Stimulated activated memory B cell treated with anti-CD40 and anti-IgM and Interleukin-4, amounts not matched to agents 10 μg/mL and 1 μg/mL and 100 μg/mL, for 72 hours (primary cell): ENCODE measurements at places on chromosomes 3 and 15.

DNA sequence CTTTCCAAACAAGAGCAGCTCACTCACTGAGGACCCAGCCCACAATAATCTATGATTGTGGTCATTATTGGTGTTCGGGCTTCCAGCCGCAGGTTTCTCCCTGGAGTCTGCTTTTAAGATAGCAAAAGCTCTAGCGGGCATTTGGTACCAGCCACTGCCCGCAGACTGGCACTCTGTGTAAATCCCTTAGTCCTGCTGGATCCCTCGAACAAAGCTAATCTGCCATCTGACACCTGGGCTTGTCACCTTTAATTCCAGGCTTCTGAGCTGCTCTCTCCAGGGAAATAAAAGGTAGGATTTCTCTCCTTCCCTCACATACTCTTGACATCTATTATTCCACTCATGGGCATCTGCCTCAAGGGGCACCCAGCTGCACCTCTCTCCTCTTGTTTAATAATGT is 158.7 kb downstream of the PDCD6IP start:
- no peaks in the 10 kb centered on the region for H3K36me3 ChIP-seq
- ATAC-seq, result no peak
- H3K27ac ChIP-seq, result no peak overlapping the region
- H3K4me1 ChIP-seq, result no peaks in the 10 kb centered on the region
- H3K27me3 ChIP-seq, result peaks cover 10% of the 10 kb centered on the region

GRCh38 chr3:112640930-112641801 is at the start of gene CCDC80:
CCDC80 (minus strand) TSS chr3:112641143; CDS start chr3:112639905, 1,238 bp downstream.
- H3K27me3 ChIP-seq, result peaks cover under 1% of the 10 kb centered on the region
- H3K4me1 ChIP-seq, result peaks cover 13% of the 10 kb centered on the region
- no peak for ATAC-seq
- H3K4me3 ChIP-seq, result no peak within 1 kb of the TSS
- H3K27ac ChIP-seq, result no peak within 1 kb of the TSS

DNA sequence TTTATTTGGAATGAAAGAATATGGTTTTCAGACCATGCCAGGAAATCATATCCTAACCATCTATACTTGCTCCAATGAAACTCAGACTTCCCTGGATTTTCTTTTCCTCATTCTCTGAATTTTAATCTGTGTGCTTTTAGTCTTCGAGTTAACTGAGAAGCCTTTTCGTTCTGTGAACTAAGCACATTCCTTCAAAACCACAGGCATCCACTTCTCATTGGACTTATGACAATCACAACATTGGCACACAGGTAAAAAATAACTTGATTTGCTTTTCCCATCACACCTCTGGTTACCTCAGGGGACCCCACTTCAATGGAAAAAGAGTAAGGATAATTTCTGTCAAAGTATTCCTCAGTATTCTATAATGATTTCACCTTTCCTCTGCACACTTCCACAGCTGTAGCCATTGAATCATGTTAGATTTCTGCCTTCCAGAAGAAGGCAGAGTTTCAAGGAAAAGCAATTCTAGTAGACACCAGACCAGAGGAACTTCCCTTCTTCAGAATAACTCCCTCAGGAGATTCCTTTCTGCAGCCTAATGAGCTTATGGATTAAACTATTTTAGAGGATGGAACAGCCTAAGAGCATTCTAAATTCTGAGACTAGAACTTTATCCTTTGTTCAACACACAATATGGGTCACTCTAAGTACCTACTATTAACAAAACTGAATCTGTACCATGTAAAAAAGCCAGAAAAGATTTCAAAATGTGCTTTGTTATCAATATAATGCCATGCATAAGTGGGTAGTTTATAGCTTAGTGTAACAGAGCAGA is 15.9 kb downstream of the COMMD2 start:
- peaks cover 13% of the 10 kb centered on the region for H3K36me3 ChIP-seq
- H3K4me1 ChIP-seq, result no peaks in the 10 kb centered on the region
- H3K4me3 ChIP-seq, result no peak overlapping the region
- H3K27ac ChIP-seq, result no peak overlapping the region
- H3K27me3 ChIP-seq, result no peaks in the 10 kb centered on the region
- no peak for ATAC-seq

GRCh38 chr3:155658671-155659261 is 86.1 kb downstream of the PLCH1 start:
- H3K27me3 ChIP-seq, result no peaks in the 10 kb centered on the region
- H3K4me3 ChIP-seq, result no peak overlapping the region
- H3K27ac ChIP-seq, result no peak overlapping the region
- H3K36me3 ChIP-seq, result no peaks in the 10 kb centered on the region
- H3K4me1 ChIP-seq, result no peaks in the 10 kb centered on the region

DNA sequence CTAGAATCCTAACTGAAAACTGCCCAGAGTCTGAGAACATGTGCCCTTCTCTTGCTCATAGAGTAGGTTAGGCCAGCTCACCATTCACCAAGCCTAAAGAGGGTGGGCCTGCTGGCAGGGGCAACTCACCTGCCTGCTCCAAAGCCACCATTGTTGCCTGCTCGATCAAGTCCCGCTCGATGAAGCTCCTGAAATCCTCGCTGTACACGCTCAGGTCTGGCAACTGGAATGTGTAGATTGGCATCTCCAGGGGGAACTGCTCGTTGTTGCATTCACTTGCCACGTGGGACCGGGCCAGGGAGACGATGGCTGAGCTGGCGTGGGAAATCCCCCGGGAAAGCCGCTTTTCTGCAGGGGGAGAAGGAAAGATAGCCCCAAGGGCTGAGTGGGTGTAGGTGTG is 232.2 kb downstream of the KLF13 start:
- no peaks in the 10 kb centered on the region for H3K4me1 ChIP-seq
- ATAC-seq, result no peak
- H3K4me3 ChIP-seq, result no peak overlapping the region
- H3K36me3 ChIP-seq, result no peaks in the 10 kb centered on the region
- H3K27me3 ChIP-seq, result peaks cover 36% of the 10 kb centered on the region

GRCh38 chr3:111156517-111156916 is 84.9 kb downstream of the NECTIN3 start:
- no peaks in the 10 kb centered on the region for H3K27me3 ChIP-seq
- H3K36me3 ChIP-seq, result no peaks in the 10 kb centered on the region
- no peaks in the 10 kb centered on the region for H3K4me1 ChIP-seq

DNA sequence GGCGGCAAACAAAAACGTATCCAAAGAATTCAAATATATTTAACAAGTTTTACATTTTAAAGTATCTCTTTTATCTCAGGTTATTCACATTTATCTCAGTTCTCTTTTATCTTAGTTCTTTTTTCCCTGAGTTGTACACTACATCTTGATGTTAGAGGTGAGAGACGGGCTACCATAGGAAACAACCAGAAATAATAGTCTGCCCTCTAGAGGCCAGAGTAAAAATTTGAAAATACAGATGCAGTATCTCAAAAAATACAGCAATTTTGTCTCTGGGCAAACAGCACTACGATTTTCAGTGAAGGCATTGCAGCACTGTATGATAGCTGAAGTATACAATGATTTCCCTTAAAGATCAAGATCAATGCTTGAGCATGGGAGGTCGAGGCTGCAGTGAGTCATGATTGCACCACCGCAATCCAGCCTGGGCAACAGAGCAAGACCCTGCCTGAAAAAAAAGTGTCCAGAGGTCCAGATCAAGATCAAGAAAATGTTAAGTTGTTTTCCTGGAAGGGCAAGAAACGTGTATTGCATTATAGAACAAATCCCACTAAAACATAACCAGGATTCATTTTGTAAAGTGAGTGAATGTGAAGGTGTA is 82.6 kb upstream of the ATP11B start:
- no peak overlapping the region for H3K27ac ChIP-seq
- no peak overlapping the region for H3K4me3 ChIP-seq
- H3K27me3 ChIP-seq, result peaks cover 20% of the 10 kb centered on the region
- H3K4me1 ChIP-seq, result no peaks in the 10 kb centered on the region

GRCh38 chr3:151196434-151196833 is 6.6 kb downstream of the GPR171 start:
- H3K27ac ChIP-seq, result no peak overlapping the region
- no peak for ATAC-seq
- no peak overlapping the region for H3K4me3 ChIP-seq
- no peaks in the 10 kb centered on the region for H3K36me3 ChIP-seq

- peaks cover 50% of the 10 kb centered on the region for H3K27me3 ChIP-seq
- H3K4me1 ChIP-seq, result no peaks in the 10 kb centered on the region
- H3K36me3 ChIP-seq, result no peaks in the 10 kb centered on the region
- H3K4me3 ChIP-seq, result no peak overlapping the region
- no peak for ATAC-seq
- H3K27ac ChIP-seq, result no peak overlapping the region
Observed at GRCh38 chr3:127405010-127405598, 117.3 kb upstream of the PRR20G start.

GRCh38 chr15:82571722-82572222 is 31.5 kb upstream of the RPS17 start:
- no peak overlapping the region for H3K27ac ChIP-seq
- H3K27me3 ChIP-seq, result peaks cover 48% of the 10 kb centered on the region
- H3K4me1 ChIP-seq, result no peaks in the 10 kb centered on the region
- no peaks in the 10 kb centered on the region for H3K36me3 ChIP-seq

DNA sequence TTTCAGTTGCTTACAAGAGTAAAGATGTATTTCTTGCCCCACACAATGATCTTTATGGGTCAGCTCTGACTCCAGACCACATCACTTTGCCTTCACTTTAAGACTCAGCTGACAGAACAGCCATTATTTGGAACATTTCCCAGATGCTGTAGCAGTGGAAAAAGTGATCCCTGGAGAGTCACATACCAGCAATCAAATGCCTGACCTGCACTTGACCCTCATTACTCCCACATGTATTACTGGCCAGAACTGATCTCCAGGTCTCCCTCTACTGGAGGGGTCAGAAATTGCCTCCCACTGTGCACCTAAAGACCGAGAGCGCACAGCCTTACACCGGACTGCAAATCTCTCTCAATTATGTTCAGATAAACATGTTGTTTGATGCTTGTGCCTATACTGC is 88.6 kb upstream of the ZNF385D start:
- H3K36me3 ChIP-seq, result no peaks in the 10 kb centered on the region
- no peak overlapping the region for H3K27ac ChIP-seq
- no peaks in the 10 kb centered on the region for H3K27me3 ChIP-seq
- H3K4me1 ChIP-seq, result no peaks in the 10 kb centered on the region

GRCh38 chr3:104629038-104629437 is 737.7 kb upstream of the ALCAM start:
- ATAC-seq, result no peak
- H3K27ac ChIP-seq, result no peak overlapping the region
- H3K27me3 ChIP-seq, result no peaks in the 10 kb centered on the region
- no peak overlapping the region for H3K4me3 ChIP-seq
- H3K4me1 ChIP-seq, result no peaks in the 10 kb centered on the region
- peaks cover 5% of the 10 kb centered on the region for H3K36me3 ChIP-seq

DNA sequence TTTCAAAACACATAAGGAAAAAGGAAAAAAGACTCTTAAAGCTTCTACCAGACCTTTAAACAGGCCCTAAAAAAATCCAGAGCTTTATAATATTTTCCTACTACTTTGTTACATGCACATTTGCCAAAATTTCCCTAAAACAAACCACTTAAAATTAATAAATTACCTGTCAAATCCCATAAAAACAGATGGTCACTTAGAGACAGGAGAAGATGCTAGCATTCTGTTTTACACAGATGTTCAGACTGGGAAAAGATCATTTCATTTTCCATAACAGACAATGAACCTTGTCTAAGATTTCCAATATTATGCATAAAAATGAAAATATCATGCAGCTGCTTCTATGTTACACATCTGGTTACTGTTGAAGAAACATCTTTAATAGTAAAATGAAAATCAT is 66.6 kb downstream of the SUCLG2 start:
- H3K27ac ChIP-seq, result no peak overlapping the region
- H3K4me3 ChIP-seq, result no peak overlapping the region
- peaks cover 80% of the 10 kb centered on the region for H3K36me3 ChIP-seq
- no peaks in the 10 kb centered on the region for H3K27me3 ChIP-seq

DNA sequence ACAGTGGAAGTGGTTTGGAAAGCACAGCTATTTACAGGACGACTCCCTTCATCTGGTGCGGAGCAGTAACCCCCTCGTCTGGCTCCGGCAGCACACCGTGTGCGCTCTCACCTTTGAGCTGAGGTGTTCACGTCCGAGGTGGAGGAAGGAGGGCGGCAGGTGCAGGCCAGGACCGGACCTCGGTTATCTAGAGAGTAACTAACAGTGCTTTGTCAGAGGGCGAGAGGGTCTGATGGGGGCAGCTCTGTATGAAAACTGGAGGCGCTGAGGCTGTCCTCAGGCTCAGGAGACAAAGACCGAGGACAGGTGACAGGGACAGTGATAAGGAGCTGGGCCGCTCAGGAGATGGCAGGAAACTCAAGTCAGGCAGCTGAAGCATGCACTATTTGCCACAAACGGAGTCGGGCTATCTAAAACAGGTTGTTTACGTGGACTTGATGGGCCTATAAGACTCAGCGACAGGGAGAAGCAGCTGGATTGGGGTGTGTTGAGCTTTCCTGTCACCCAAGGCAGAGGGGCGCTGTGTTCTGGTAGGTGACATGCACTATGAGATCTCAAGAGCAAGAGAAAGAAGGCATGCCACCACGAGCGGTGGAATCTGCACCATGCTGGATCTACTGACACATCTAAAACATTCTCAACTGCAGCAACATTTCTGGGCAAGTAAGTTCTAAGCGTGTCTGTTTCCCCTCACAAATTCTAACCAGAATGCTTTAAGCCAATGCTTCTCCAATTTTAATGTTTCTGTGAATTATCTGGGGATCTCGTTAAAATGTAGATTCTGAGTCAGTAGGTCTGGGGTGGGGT is 155.2 kb downstream of the XXYLT1 start:
- H3K27ac ChIP-seq, result peak overlapping the region; percentile 29
- H3K4me1 ChIP-seq, result peaks cover 6% of the 10 kb centered on the region
- H3K27me3 ChIP-seq, result no peaks in the 10 kb centered on the region
- no peak for ATAC-seq

GRCh38 chr3:62187022-62187431 is 186.3 kb downstream of the FEZF2 start:
- H3K4me1 ChIP-seq, result peaks cover 9% of the 10 kb centered on the region
- no peak overlapping the region for H3K4me3 ChIP-seq
- no peak overlapping the region for H3K27ac ChIP-seq
- H3K36me3 ChIP-seq, result no peaks in the 10 kb centered on the region
- no peak for ATAC-seq
